ENCODE measurements at places on chromosomes 1 and 21.

GRCh38 chr1:12566484-12567287, 51.3 kb downstream of the DHRS3 start:
- DNase-seq = no peak

GRCh38 chr1:210340841-210341240, 12.1 kb downstream of the HHAT start:
- DNase-seq = no peak

GRCh38 chr1:24483441-24483840, 19.2 kb upstream of the RCAN3 start:
- no peak for DNase-seq

DNA sequence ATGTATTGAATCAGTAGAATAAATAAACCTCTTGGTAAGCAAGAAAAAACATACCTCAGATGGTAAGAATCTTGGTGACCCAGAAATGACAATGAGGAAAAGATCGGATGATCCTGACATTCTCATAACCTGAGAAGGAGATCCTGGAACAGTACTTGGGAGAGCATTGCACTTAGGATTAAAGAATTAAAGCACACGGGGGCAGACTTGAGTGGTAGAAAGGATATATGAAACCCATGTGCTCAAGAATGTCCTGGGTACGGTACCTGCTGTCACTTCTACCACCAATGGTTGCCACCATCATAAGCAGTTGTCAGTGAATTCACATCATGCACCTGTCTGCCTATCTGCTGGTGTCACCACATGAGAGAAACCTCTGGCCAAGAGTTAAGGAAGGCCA, 108.9 kb upstream of the GJB5 start:
- DNase-seq = no peak

- DNase-seq = no peak
Measured at GRCh38 chr1:6141592-6141991, 38.5 kb downstream of the CHD5 start.

DNA sequence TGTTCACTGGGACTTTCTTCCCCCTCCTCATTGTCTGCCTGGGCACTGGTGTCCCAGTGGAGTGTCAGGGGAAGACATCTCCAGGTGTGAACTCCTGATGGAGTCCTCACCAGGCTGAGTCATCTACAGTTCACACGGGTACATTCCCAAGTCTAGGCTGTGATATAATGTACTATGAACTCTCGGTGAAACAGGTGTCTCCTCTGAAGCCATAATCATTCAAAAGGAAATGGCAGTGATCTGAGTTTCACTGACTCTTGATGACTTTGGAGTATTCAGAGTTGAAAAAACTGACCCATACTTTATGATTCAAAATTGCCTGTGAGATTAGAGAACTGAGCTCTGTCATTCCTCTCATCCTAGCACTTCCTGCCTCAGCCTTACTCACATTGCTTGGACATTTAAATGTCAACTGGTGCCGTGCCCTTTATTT, 9.1 kb downstream of the LAMC2 start:
- no peak for DNase-seq

GRCh38 chr21:26495283-26495849, 77.7 kb downstream of the CYYR1 start:
- no peak for DNase-seq

GRCh38 chr1:196960854-196961253, 16.5 kb upstream of the CFHR5 start:
- DNase-seq = no peak

GRCh38 chr1:232598133-232598532, 31.8 kb downstream of the SIPA1L2 start:
- no peak for DNase-seq

DNA sequence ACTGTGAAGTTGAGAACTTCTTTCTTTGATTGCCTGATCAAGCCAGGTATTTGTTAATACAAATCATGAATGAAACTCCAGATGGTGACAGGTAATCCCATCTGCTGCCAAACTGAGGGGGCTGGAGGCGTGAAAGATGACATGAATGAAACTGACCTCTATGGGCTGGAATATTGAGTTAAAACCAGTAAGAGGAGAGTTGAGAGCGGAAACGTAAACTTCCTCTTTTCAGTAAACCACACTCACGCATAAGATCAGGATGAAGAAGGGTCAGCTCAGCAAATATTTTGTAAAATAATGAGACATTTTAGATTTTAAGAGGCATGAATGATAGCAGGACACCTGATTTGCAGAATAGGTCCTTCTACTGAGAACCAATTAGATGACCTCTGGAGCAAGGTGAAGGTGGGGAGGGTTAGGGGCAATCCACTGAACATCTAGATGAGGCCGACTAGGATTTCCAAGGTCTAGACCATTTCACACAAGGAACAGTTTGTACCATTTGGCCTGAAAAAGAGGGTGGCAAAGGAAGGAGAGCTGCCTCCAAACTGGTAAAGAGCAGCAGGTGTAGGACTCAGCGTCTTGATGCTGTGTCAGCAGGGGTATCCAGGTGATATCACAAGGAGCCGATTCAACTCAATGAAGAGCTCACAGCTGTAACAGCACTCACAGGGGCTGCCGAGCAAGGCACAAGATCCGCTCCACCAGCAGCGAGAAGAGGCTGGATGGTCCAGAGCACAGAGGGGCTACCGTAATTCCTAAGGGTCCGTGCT, 132.6 kb downstream of the NTPCR start:
- no peak for DNase-seq

DNA sequence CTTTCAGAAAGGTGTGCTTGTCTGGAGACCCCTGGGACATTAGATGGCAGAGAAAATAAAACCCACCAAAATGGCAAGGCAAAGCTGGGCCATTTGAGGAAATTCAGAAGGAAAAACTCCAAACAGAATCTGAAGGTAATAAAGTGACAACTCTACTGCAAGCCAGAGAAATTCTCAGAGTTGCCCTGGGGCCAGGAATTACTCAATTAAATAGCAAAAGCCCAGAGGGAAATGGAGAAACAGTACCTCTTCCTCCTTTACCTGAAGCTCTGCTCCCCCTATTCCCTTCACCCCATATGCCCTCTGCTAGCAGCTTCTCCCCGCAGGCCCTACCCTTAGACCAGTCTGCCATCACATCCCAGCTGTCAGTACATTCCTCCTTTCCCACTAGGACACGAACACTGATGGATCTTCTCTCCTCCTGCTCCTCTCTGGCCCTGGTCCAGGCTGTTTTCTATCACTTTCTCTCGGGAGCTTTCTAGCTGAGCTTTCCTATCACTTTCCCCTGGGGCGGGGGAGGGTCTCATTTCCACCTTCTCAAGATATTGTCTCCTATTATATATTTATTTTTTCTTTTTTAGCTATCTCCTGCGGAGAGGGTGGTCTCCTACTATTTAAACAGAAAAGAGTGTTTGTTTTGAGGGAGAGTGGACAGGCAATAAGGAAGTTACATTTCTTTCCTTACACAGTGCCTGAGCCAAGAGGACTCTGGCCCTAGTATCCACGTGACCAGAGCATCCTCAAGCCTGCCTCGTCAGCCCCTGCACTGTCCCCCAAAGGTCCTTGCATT, 47.7 kb upstream of the RBM15 start:
- no peak for DNase-seq

GRCh38 chr1:25146451-25146855, 85.8 kb downstream of the SYF2 start:
- DNase-seq = no peak

- DNase-seq = no peak
Measured at GRCh38 chr1:22531251-22531650, 32.0 kb upstream of the EPHA8 start.

DNA sequence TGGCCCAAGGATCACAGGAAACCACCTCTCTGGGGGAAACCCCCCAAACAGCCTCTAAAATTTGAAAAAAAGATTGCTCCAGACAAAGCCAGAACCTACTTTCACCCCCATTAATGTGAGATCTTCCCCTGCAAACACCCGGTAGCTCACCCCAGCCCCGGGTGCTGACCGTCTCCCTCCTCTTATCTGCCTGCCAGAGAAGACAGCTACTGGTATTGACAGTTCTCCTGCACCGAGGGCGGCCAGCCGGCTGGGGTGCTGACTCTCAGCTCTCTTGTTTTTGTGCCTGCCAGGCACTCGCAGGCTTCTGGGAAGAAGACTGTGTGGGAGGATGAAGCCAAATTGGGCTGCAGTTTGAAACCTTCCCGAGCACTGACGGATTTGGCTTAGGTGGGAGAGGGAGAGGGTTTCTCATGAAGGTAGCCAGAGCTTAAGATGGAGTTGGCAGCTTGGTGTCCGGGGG, 48.2 kb downstream of the RASSF5 start:
- no peak for DNase-seq

DNA sequence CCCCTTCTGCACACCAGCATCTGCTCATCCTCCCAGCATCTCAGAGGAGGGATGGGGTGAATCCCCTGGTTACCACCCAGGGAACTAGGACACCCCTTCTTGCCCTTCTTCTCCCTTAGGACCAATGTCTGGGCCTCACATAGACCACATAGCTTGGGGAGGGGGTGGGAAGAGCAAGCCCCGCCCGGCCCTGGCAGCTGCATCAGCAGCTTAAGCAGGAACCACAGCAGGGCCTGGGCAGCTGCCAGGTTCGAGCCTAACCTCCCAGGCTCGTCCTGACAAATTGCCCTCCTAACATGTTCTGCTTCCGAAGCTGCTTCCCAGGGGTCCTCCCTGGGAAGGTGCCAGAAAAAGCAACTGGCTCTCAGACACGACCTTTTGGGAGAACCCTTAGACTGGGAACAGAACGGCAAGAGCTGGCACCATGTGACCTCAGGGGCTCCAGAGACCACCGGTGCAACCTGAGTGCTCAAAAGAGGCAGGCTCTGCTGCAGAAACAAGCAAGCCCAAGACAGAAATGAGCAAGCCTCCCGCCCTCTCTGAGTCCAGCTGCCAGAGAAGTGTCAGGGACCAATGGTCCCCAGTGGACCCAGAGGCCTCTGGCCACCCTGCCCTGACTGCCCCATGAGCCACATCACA, 18.4 kb upstream of the CLSTN1 start:
- no peak for DNase-seq

- DNase-seq = no peak
Measured at GRCh38 chr1:222852326-222852725, 37.5 kb downstream of the DISP1 start.

DNA sequence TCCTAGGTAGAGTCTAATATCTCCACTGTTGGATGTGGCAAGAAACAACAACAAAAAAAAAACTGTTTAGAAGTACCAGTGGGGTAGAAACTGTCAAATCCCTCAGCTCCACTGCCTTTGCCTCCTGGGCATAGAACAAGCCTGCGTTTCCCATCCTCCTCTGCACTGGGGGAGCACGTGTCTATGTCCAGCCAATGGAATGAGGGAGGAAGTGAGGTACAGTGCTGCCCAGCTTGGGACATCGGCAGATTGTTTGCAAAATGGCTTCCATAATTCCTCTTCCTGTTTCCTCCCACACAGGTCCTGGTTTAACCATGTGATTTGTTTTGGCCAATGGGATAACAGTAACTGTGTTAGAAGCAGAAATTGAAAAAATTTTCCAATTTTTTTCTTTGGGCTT, 39.1 kb downstream of the PSMG1 start:
- DNase-seq = no peak

- no peak for DNase-seq
Measured at GRCh38 chr1:31866450-31867032, 50.7 kb upstream of the SPOCD1 start.

DNA sequence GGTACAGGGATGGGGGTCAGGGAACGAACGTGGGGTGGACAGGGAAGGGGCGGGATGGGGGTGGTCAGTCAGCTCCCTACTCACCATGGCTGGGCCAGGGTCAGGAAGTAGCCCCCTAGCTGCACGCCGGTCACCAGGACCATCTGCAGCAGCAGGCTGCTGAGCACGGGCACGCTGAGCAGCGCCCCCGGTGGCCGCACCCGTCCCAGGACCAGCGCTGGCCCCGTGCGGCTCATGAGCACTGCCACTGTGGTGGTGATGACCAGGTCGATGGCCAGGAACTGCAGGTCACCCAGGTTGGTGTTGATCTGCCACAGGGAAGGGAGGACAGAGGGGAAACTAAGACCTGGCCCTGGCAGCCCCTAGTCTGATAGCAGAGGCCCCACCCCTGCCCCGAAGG, 6.5 kb upstream of the MFAP2 start:
- no peak for DNase-seq

DNA sequence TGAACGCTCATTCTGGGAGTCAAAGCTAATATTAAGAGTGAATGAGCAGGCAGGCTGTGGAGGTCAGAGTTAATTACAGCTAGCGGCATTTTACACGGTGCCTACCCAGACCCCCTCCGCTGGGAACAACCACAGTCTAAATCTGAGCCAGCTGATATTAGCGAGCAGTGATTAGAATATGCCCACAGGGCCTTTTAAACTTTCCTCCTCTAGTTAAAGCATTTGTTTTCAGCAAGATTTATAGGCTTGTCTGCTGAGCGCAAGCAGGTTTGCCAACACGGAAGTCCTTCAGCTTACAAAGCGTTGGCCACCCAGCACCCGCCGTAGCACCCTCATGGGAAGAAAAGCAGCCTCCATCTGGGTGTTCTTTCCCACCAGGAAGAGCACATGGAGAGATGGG, 72.1 kb downstream of the LMX1A start:
- DNase-seq = no peak

- no peak for DNase-seq
Measured at GRCh38 chr1:26831546-26832248, 5.2 kb downstream of the ZDHHC18 start.

- DNase-seq = no peak
Measured at GRCh38 chr1:29746076-29746665, 509.8 kb downstream of the PTPRU start.

GRCh38 chr1:160097151-160097910, 1.1 kb downstream of the IGSF8 start:
- no peak for DNase-seq

DNA sequence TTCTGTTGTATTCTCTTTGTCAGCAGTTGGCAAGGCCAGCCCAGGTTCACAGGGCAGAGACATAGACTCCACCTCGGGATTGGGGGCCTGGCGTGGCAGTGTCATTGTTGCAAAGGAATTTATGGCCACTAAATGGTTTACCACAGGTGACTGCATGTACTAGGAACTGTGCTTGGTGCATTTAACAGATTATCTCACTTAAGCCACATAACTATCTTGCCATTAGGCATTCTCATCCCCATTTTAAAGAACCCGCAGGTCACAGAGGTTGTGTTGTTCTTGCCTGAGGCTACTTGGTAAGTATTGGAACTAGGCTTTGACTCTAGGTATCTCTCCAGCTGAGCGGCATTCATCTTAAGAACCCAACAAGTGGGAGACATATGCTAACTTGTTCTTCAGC, 9.7 kb downstream of the TLCD4 start:
- no peak for DNase-seq

DNA sequence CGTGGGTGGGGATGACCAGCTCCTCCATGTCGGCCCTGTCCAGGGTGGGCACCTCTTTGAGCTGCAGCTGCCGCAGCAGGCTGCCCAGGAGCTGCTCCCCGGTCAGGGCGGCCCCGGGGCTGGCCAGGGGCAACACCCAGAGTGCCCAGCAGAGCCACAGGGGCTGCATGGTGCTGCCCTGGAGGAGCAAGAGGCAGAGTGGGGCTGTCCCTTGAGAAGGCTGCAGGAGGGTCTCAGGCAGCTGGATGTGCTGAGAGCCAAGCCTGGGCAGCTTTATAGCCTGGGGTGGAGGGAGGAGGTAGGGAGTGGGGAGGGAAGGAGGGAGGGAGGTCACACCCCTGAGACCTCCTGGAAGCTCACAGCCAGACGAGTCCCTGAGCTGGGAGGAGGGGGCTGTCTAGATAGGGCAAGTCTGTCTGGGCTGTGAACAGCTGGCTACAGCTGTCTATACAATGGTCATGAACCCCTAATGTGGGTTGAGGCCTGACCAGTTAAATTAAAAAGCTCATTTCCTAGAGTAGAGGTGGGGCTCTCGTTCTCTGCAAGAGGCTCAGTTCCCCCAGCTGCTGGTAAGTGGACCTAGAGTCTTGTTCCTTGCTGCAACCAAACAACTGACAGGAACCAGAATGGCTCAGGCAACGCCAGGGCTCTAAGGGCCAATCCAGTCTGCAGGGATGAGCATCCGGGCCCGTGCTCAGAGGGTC, at the start of gene LEFTY1:
TSS of gene LEFTY1 (minus strand) at position 249 of the 704 bp plus-strand sequence. CDS start at position 169, 80 bp downstream.
- no peak for DNase-seq

- no peak for DNase-seq
Measured at GRCh38 chr1:109786531-109787021, 22.9 kb upstream of the EPS8L3 start.
